ENCODE measurements at places on chromosomes 3 and 15.

- DNase-seq = no peak
Measured at GRCh38 chr3:177646749-177647148, 449.5 kb upstream of the TBL1XR1 start.

- DNase-seq = no peak
Measured at GRCh38 chr3:168806871-168807270, 711.1 kb upstream of the GOLIM4 start.

GRCh38 chr15:89167267-89168176, 53.9 kb downstream of the RLBP1 start:
- DNase-seq = no peak

DNA sequence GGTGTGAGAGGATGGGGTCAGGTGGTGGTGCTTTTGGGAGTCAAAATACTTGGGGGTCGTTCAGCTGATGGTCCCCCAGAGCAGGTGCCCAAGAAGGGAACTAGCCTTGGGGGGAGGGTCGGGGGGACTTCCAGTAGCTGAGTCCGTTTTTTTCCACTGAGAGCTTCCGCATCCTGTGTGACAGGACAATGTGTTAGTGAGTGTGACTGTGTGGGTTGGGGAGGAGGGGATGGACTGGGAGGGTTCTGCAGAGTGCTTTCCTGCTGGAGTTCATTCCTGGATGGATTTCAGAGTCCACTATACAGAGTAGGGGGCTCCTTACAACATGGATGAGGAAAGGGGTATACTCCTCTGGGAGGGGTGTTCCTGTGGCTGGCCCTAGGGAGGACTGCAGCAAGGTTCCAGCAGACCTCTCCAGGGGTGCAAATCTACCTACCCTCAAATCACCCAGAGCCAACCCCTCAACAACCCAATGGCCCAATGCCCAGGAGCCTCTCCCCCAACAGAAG, 601 bp upstream of the HYAL2 start:
- DNase-seq = no peak

- DNase-seq = no peak
Measured at GRCh38 chr3:87307805-87308204, 31.4 kb upstream of the POU1F1 start.

DNA sequence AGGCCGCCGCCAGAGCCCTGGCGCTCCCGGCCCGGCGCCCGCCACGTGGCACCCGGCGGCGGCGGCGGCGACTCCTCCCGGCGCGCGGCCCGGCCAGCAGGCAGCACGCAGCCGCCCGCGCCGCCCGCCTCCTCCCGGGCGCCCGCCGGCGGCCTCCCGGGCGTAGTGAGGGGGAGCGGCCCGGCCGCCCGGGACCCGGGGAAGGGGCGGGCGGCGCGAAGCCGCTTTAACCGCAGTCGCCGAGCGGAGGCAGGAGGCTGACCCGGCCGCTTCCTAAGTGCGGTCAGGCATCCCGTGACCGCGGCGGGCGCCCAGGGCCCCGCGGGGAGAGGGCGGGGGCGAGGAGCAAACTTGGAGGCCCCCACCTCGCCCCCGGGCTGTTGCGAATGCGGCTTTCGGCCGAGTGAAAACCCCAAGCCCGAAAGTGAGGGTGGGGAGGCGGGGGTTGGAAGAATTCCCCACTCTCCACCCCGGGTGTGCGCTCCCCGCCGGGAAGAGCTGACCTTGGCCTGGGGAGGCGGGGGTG, 1.7 kb upstream of the HES1 start:
- no peak for DNase-seq
